Caudate nucleus (tissue), 63 donors: ENCODE measurements at places on chromosomes 16 and 17.

DNA sequence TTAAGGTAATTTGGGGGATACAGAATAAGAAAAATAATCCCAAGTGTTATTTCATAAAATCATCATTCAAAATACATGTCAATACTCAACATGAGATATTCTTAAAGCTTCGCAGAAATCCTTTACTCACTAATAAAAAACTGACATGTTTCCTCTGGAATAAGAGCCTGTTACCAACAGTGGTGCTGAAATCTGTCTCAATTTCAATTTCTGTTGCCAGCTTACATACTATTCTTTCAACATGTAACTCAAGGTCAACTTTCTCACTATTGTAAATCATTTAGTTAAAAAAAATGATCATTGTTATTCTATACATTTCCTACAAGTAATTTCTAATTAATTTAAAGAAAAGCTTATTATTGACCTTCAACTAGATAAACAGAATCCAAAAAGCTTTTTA lies 67.9 kb downstream of the CEP95 start:
- DNase-seq = no peak

DNA sequence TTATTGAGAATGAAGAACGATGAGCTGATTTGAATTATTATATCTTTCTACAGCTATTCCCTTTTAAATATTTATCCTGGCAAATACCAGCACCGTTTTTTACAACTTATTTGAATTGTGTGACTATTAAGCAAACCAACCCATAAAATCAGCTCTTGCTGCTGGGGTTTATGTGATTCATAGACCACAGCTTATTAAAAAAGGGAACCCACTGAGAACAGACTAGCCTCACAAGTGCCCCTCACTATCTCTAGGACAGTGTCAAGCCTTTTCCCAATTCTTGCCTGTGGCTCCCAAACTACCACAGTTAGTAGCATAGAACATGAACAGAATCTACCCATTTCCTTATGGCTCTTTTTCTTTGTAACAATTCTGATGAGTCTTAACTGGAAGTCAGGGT lies 6.1 kb upstream of the LIG3 start:
- no peak for DNase-seq

GRCh38 chr16:75640598-75640997 lies 6.9 kb downstream of the KARS1 start:
- no peak for DNase-seq

DNA sequence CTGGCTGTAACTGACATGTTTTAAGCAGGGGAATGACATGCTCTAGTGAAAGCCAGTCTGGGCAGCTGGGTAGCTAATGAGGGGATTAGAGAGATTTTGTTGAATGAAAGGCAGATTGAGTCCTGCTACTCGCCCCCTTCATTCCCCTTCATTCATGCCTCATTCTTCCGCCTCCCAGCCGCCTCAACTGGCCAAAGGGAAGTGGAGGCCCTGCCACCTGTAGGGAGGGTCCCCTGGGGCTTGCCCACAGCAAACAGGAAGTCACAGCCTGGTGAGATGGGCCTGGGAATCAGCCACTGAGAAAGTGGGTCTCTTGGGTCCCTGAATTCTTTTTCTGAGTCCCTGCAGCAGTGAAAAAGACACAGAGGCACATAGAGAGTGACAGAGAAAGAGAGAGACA lies 1.1 kb upstream of the CD19 start:
- no peak for DNase-seq

GRCh38 chr17:49054342-49055092 lies 57.3 kb downstream of the IGF2BP1 start:
- no peak for DNase-seq

- no peak for DNase-seq
These were observed 7.9 kb downstream of the ERI2 start for GRCh38 chr16:20798364-20798763.

DNA sequence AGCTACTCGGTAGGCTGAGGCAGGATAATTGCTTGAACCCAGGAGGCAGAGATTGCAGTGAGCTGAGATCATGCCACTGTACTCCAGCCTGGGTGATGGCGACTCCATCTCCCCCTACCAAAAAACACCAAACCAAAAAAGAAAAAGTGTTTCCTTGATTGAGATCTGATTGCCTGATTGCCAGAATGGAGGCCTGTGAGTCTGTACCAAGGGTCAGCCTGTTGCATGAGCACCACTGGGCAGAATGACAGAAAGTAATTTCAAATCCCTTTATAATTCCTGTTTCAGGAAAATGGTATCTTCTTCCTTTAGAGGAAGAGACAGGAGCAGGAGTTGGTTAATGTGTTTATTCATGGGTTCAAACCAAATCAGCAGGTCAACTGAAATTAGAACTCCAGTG lies 8.5 kb downstream of the UBN1 start:
- DNase-seq = no peak

DNA sequence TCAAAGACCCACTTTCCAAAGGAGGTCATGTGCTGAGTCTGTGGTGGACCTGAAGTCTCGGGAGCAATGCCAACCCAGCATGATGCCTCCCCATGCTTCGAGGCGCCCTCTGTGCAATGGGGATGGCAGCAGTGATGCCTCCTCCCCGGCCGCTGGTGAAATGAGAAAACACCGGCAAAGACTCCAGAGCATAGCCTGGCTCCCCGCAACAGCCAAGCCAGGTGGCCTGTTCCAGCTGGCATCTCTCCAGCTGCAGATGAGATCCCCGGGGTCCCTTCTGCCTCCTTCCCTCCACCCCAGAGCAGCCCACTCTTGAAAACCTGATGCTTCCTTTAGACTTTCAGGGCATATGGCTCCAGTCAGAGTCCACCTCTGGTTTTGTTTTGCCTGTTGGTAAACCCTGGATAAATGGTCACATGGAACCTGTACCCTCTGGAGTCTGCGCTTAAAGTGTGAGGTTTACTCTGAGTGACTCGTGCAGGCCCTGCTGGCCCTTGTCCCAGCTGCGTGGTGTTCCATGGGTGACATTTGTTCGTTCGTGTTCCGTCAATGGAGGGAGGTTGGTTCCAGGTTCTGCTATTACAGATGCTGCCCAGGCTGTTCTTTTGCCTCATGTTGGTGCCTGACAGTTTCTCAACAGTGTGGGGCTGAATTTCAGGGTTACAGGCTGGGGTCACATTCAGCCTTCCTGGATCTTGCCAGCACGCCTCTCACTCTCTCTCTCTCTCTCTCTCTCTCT lies 181.8 kb upstream of the CIBAR2 start:
- DNase-seq = no peak

GRCh38 chr16:84607694-84608093 lies 10.2 kb downstream of the COTL1 start:
- no peak for DNase-seq

DNA sequence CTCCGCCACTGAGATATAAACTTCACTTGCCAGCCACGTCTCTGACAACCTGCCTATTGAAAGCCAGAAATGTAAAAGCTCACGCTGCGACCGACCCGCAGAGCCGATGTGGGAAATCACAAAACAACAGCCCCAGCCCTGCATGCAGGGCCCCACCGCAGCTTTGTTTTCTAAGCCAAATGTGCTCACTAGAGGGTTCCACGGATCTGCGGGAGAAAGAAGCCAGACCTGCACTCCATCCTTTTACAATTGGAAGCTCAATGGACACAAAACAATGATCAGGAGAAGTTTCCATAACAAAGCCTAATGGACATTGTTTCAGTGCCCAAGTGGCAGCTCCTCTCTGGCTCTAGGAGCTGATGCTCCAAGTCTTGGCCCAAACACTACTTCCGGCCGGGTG lies 33.1 kb downstream of the WIPI1 start:
- no peak for DNase-seq

DNA sequence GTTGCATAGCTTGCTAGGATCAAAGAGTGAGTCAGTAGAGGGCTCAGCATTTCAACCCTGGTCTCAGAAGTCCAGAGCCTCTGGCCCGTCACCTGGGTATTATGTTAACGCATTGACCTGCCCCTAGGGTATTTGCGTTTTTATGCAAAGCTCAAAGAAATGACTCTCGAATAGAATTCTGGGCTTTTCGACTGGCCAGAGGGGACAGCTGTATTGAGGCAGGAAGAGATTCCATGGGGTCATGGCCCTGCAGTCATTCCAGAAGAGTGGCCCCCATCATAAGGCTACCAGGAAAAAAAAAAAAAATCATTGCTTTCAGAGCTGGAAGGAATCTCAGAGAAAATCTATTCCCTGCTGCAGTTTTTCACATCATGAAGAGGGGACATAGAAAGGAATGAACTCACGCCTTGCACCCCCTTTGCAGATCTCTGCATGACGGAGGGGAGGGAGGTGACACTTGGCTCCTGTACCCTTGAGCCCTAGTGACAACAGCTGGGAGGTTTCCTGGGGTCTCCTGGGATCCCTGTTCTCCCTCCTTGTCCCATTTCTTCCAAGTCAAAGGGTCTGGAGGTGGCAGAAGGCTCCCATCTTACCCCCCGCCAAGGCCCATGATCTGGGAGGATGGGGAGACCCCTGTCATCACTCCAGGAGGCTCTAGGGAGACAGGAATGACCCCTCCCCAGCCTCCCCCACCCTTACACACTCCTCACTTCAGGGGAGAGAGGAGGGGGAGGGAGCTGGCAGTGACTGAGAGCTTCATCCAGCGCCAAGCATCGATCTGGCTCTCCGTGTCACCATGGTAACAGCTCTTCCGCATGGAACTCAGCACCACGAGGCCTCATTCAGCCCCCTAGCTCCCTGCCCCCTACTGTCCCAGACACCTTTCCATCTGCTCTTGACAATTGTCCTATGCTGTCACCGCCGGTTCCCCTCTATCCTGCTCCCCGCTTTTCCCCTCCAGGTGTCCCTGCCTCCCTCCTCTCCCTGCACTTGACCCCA lies 35.8 kb downstream of the GP2 start:
- no peak for DNase-seq

DNA sequence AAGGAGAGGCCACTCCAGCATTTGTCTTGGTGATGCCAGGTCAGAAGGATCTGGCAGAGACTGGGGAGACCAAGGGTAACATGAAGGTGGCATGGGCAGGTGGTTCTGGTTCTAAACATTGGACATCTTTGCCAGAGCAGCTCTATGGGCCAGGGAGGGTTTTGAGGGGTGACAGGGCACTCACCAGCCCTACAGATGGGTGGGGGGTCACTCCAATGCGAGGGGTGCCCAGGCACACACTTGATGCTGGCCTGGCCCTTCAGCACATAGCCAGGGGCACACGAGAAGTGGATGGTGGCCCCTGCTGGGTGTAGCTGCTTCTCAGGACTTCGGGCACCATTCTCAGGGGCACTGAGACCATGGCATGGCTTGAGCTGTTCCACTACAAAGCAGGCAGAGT lies 5.5 kb upstream of the PHF12 start:
- DNase-seq = no peak

DNA sequence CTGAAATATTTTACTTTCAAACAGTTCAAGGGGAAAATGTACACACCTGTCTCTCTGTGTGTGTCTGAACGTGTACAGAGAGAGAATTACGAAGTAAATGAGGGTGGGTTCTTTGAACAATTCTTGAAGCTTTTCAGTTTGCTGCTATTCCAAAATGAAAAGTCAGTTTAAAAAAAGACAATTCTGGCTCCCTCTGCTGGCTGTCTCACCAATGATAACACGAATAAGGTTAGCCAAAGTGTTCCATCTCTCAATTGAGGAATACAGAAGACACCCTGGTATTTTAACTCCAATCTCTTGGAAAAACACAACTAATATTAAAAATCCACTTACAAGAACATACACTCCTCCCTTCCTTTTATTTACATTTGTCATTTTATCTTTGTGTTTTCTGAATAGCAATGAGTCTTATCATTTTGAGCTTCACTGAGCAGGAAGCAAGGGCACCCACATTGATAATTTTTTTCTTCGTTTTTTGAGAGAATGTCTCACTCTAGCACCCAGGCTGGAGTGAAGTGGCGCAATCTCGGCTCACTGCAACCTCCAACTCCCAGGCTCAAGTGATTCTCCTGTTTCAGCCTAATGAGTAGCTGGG lies 20.5 kb downstream of the EFTUD2 start:
- DNase-seq = no peak

DNA sequence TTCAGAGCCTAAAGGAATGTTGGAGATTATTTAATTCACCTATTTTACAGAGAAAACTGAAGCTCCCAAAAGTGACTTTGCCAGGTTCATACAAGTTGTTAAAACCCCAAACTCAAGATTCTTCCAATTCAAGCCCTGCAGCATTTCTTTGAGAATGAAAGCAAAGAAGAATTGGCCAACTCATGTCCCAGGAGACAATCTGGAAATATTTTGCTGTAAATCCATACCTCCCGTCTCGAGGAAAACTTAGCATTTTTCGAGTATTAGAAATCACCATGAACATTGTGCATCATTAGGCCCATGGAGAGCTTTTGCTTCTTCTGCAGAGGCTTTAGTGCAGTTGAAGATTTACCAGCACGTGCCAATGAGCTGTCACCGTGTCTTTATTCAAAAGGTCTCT lies 176.4 kb upstream of the KCNJ16 start:
- DNase-seq = no peak

GRCh38 chr17:691423-691822 lies 23.2 kb downstream of the VPS53 start:
- DNase-seq = no peak

GRCh38 chr17:7440834-7441195 lies 1.5 kb downstream of the FGF11 start:
- DNase-seq = no peak

DNA sequence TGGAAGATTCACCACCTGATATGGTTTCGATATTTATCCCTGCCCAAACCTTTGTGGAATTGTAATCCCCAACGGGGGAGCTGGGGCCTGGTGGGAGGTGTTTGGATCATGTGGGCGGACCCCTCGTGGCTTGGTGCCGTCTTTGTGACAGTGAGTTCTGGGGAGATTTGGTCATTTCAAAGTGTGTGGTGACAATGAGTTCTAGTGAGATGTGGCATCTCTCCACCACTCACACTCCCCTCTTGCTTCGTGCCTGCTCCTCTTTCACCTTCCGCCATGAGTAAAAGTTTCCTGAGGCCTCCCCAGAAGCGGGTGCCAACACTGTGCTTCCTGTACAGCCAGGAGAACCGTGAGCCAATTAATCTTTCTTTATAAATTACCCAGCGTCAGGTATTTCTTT lies 9.7 kb downstream of the CCDC57 start:
- DNase-seq = no peak

DNA sequence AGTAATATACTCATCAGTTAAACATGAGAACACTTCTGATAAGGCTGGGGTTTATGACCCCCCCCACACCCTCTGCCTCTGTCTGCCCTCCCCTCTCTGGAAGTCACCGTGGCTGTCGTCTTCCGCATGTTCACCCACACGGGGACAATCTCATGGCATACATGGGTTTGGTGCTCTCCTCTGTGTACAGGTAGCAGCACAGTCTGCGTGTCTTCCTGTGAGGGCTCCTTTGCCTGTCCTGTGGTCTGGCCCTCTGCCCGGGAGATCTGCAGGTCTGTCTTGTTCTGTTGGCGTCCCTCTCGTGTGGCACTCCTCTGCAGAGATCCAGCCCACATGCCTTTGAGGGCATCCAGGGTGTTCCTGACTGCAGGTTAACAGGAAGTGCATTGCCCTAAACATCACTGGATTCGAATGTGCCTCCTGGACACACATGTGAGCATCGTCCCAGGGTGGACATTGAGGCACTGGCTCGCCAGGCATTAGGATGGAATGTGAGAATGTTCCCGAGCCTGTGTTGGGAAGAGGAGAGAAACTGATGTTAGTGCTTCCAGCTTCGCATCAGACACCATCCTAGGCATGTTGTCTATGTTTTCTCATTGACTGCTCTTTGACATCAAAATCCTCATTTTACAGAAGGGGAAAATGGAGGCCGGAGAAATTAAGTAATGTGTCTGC lies 54.5 kb downstream of the NKD1 start:
- no peak for DNase-seq
